Fibroblast of the aortic adventitia (primary cell): ENCODE measurements at places on chromosomes 12 and 14.

DNA sequence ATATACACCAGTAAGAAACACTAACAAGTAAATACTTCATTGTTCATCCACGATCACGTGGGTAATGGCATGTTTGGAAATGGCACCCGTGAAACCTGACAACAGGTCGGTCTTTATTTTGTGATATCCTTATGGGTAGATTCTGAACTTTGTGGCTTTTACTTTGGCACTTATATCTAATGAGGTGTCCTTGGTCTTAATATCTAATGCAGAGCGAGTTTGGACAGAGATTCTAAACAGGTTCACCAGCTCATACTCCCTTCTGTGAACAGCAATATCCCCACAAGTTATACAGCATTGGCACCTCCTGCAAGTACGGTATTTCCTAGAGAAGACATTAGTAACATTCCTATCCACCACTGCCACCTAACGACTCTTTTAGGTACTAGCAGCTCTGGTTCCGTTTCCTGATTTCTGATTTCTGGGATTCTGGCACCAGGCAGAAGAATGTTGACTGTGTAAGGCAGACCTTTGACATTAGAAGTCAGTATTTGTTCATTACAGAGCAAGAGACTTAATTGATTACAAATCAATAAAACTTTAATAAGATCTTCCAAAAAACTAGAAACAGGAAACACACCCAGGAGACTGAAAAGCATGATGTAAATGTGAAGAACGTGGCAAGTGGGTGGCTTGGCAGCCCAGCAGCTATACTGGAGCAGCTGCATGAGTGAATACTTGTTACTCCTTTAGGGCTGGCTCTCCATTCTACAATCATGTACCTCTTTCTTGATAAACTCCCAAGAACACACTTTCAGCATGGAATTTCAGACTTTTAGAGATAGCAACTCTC lies 2.5 kb downstream of the ANG start:
- DNase-seq: peak; percentile 86

DNA sequence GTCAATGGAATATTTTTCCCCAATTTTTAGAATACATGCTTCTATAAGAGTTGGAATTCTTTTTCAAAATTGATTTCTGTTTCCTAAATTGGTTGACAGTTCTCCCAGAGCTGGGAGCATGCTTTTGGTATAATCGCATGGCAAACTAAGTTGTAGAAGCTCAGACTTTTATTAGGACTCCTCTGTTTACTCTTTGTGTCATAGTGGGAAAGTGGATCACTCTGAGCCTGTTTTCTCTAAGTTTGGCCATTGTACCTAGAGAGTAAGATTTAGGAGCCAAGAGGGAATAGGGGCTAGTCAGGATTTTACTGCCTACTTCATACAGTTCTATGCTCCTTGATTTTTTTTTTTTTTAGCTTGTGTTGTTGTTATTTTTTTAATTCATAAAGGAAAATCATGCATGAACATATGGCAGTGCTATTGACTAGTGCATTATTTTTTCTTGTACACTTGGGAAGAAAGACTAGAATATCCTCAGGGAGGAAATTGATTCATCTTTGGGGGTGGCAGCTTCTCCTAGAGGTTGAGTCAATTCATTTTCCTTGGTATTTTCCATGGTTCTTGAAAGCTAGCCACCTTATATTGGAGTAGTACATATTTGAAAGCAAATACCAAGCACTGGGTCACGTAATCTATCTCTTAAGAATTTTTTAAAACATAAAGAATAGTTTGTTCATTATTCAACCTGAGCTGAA lies 77.7 kb upstream of the TRAF3 start:
- peak; percentile 21 for DNase-seq

DNA sequence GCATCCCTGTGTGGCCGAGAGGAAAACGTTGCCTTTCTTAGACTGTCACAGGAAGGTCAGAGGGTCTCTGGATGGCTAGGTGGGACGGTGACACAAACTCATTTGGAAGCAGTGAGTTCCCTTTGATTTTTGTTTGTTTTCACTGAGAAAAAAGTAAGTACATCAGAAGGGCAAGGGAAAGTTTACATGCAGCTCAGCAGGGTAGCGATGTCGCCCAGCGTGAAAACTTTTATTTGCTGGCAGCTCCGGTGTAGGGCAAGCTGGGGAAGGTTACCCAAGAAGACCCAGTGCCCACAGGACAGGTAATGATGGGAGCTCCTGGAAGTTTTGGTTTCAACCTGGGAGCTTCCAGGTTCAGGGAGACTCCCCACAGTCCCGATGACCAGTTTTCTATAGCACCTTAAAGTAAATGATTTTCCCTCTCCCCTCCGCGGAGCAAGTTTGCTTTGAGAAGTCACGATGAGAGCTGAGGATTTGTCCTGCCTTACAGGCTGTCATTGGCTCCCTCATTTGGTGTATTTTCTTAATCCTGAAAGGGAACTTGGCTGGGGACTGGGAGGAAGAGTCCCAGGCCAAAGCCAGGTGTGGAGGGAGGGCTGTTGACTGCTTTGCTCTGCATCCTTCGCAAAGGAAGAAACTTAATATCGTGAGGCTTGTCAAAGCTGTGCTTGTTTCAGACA lies 64.7 kb upstream of the ESRRB start:
- DNase-seq: no peak

DNA sequence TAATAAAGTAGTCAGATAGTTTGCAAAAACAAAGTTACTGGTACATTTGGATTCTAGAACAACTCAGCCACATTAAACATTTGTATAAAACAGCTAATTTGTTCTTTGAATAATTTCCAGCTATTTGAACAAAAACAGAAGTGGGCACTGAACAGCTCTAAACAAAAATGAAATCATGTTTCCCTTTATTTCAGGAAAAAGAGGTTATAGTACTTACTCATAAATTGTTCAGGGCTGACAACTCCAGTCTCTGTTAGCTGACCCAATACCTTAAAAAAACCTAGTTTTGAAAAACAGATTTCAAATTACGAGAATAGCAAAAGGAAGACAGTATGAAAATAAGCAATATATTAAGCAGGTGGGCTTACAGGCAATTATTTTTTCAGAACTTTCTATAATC lies 8.2 kb downstream of the GNPNAT1 start:
- no peak for DNase-seq

- DNase-seq: no peak
Measured at GRCh38 chr12:117046011-117046369, 53.2 kb downstream of the TESC start.

DNA sequence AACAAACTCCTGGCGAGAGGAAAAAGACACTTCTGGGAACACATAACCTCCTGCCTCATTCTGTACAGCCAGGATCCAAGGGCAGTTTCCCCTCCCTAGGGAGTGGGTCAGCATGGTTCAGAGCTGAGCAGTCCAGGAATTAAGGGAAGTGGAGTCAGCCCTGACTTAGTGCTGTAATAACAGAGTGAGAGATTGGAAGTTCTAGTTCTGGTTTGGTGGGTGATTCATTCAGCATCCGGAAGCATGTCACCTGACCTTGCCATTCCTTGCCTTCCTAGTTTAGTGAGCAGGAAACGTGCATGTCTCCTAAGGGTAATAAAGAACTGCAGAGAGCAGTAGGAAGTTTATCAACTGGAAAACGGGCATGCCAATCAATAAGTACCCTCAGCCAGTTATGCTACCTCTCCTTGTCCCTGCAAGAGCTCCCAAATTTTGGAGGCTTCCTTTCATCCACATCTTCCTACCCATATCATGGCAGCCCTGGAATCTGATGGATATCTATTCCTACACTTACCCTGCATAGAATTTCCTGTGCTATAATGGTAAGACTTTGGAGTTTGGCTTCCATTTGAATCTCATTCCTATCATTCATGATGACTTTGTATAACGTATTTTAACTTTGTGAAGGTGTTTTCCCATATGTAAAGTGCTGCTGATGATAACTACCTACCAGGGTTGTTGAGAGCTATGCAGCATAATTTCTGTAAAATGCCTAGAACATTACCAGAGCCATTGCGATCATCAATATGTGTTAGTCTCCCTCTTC lies 28.5 kb upstream of the MAGOHB start:
- peak; percentile 65 for DNase-seq

DNA sequence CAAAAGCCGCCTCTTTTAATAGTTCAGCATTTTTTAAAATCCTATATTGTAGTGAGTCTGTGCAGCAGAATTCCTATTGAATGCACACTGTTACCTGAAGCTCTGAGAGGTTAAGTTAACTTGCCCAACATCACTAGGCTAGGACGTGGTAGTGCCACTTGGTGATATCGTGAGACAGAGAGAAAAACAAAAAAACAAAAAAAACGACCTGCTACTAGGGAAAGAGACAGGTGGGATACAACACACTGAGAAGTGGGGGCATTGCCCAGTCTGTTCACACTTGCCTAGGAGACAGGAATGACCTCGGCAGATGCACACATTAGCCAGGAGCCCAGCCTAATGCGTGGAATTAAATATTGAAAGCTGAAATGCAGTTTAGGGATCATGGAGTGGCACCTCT lies 129.7 kb upstream of the CCND2 start:
- DNase-seq: no peak

GRCh38 chr14:68556253-68556652 lies 236.6 kb downstream of the ZFP36L1 start:
- no peak for DNase-seq

DNA sequence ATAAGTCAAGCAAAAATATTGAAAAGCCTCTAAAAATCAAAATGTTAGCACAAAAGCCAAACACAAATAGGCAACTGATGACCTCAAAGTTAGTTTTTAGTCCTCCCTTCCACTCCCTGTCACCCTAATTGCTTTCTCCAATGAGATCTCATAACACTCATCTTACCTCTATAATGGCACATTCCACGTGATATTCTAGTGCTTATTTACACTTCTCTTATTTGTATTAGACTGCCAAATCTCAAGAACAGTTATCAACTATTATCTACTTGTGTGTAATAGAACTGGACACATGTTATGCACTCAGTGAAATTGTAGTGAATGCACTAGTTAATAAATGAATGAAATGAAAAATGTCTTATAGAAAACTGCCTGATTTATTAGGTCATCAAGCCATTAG lies 55.5 kb upstream of the AVPR1A start:
- DNase-seq: no peak

DNA sequence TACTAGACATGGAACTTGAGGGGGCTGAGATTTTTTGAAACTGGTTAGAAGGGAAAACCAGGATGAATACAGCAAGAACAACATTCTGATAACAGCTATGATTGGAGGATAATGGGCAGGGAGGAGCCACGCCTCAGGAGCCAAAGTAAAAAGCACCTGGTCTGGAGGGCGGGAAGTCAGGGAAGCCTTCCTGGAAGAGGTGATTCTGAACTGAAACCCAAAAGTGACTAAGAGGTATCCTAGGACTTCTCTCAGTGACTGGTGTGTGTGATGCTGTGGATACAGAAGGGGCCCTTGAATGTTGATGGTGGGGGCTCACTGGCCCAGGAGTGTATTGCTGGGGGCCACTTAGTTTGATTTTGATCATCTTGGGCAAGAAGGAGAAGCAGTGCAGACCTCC lies 18.8 kb upstream of the GPR68 start:
- no peak for DNase-seq

- DNase-seq: peak; percentile 30
Measured at GRCh38 chr12:124992874-124993625, 395 bp upstream of the BRI3BP start.

DNA sequence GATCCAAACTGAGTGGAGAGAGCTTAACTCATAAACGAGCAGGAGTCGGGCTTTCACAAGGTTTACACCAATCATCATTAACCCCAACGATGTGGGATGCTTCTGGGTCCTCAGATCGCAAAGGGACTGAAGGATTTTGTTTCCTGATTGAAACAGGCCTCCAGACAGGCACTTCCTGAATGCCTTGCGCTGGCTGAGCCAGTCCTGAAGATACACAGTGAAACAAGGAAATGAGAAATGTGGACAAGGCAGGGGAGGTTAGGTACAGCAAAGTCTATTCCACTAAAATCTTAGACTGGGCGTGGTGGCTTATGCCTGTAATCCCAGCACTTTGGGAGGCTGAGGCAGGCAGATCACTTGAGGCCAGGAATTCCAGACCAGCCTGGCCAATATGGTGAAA lies 30.7 kb downstream of the RBM19 start:
- DNase-seq: no peak

GRCh38 chr12:100077367-100077766 lies 65.3 kb downstream of the BLTP3B start:
- DNase-seq: peak; percentile 11

GRCh38 chr12:27644158-27644845 lies 51.9 kb upstream of the REP15 start:
- peak; percentile 81 for DNase-seq

DNA sequence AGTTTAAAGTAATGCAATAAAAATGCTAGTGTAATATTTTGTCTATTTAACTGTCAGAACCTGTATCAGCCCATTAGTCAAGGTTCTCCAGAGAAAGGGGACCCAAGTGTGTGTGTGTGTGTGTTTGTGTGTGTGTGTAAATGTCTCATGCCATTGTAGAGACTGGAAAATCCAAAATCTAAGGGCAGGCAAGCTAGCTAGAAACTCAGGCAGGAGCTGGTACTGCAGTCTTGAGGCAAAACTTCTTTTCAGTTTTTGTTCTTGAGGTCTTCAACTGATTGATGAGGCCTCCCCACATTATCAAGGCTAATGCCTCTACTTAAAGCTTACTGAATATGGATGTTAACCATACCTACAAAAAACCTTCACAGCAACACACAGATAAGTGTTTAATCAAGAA lies 126.7 kb downstream of the PRKD1 start:
- DNase-seq: no peak

- no peak for DNase-seq
Measured at GRCh38 chr14:61320806-61321384, 484 bp upstream of the PRKCH start.

GRCh38 chr12:82174383-82174782 lies 183.8 kb downstream of the CCDC59 start:
- DNase-seq: no peak

DNA sequence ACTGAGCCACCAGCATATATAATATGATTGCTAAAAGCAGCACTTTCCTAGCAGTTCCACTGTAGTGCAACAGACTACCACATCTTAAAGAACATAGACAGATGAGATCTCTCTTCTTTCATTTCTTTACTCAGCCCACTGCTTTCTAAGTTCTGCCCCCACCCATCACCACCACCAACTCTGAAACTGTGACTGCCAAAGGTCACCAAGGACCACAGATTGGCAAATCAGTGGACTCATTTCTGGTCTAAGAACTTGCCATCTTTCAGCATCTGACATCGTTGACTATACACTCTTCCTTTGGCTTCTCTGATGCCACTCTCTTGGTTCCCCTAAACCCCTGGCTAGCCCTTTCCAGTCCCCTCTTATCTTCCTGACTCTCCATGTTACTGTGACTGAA lies 38.4 kb downstream of the IFNG start:
- DNase-seq: no peak

GRCh38 chr14:70822530-70823185 lies 13.3 kb upstream of the MAP3K9 start:
- DNase-seq: no peak

DNA sequence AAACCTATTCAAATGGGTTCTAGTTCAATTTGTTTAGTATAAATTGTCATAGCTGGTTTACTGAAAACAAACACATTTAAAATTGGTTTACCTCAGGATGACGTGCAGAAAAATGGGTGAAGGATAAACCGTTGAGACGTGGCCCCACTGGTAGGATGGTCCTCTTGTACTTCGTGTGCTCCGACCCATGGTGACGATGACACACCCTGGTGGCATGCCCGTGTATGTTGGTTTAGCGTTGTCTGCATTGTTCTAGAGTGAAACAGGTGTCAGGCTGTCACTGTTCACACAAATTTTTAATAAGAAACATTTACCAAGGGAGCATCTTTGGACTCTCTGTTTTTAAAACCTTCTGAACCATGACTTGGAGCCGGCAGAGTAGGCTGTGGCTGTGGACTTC lies 8.3 kb downstream of the CALM1 start:
- DNase-seq: no peak

- DNase-seq: no peak
Measured at GRCh38 chr14:68592948-68593556, 199.8 kb downstream of the ZFP36L1 start.
